ENCODE measurements at places on chromosomes 2 and 18.

GRCh38 chr2:3523551-3524041 lies 4.3 kb upstream of the ADI1 start:
- no peak for DNase-seq

DNA sequence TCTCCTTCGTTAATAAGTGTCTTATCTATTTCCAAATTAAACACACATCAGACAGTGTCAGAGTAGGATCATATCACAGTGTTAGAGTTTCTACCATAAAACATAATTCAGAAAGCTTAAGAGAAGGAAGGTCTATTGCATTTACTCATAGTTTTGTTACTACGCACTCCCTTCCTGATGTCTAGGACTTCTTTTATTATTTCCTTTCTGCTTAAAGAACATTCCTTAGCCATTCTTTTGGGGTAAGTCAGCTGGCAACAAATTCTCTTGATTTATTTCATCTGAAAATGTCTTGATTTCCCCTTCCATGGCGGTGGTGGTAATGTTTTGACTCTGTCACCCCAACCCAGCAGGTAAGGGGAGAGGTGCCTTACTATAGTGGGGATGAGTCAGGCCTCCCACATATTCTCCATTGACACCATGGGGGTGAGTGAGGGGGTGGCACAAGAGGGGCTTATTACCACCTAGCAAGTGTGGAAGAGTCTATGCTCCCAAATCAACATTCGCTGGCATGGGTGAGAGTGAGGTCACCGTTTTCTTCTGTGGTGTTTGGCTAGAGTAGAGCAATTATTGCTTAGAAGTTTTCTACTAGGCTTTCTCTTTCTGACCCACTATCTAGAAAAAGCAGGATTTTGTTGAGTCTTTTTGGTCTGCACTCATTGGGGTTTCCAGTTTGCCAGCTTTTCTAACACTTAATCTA lies 29.9 kb downstream of the ABCB11 start:
- no peak for DNase-seq

- DNase-seq, result no peak
These were observed 2.7 kb upstream of the LRP2 start for GRCh38 chr2:169365029-169365480.

- DNase-seq, result no peak
These were observed 46.2 kb upstream of the MGAT5 start for GRCh38 chr2:134207589-134208209.

- DNase-seq, result no peak
These were observed 72.5 kb upstream of the RGPD5 start for GRCh38 chr2:109721626-109722025.

- no peak for DNase-seq
These were observed 4.4 kb upstream of the ACKR3 start for GRCh38 chr2:236565212-236565611.

GRCh38 chr2:31226266-31226665 lies 7.7 kb upstream of the EHD3 start:
- DNase-seq, result no peak

GRCh38 chr2:211468877-211469663 lies 912.7 kb downstream of the CPS1 start:
- peak; percentile 22 for DNase-seq
